ENCODE measurements at places on chromosomes 6 and 20.
A peak's percentile ranks its signal among the peaks of the same experiment; 100 is the strongest.

- DNase-seq, result no peak
Observed at GRCh38 chr6:90989763-90990162, 402.9 kb upstream of the MAP3K7 start.

- DNase-seq, result no peak
Observed at GRCh38 chr20:4563534-4563933, 158.2 kb upstream of the PRND start.

DNA sequence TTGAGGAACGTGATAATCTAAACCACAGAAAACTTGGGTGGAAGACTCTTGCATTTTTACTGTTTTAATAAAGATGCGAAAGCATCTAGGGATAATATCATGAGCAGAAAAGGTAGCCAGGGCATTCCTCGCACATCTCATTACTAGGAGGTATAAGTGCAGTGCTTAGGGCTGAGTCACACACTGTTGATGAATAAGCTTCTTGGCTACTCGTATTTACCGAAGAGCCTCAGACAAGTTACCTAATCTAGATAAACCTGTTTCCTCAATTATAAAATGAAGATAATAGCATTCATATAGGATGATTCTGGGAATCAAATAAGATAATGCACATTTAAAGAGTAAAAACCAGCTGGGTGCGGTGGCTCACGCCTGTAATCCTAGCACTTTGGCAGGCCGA lies 780 bp upstream of the KIAA0319 start:
- DNase-seq, result no peak

DNA sequence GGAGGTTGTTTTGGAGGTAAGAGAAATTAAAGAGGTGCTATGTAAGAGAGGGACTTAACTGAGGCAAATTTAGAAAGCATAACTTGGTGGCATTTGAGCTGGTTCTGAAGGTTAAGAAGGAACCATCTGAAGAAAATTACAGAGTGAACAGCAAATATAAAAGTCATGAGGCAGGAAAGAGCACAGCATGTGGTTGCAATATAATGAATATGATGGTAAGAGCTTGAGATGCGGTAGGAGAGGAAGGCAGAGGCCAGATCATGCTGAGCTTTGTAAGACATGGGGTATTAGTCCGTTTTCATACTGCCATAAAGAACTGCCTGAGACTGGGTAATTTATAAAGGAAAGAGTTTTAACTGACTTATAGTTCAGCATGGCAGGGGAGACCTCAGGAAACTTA lies 279.1 kb downstream of the UTRN start:
- no peak for DNase-seq

- DNase-seq, result no peak
Observed at GRCh38 chr6:128863983-128864382, 19.0 kb upstream of the LAMA2 start.

DNA sequence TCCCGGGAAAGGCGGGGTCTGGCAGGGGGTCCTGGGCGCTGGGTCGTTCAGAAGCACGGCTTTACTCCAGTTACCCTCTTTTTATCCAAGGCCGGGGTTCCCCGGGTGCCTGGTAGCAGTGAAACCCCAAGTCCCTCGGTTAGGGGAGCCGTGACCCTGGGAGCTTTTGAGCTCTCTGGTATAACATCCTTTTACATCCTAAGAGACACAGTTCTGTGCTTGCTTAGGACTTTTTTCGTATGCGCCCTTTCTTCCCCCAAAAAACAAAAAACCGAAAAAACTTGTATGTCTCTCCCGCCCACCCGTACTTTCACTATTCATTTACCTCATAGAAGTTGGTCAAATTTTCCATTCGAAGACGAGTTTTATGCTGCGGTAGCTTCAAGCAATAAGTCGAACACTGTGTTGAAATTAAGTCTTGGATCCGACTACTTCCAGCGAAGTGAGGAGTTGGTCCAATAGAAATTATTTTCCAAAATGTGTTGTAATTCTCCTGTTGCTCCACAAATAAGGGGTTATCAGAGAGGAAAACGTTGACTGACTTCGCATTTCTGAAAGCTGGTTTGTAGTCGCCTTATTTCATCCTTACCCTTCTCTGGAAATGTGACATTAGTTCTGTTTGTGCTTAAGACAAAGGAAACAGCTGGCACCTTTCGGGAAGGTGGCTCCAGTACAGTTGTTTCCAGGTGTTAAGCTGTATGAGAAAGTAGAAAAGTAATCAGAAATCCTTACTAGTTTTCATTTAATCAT lies 816 bp upstream of the MAN1A1 start:
- DNase-seq, result no peak

GRCh38 chr20:36538026-36538722 lies 3.1 kb upstream of the MYL9 start:
- no peak for DNase-seq

GRCh38 chr6:130598021-130598989 lies 228.9 kb upstream of the SMLR1 start:
- no peak for DNase-seq

- DNase-seq, result no peak
Observed at GRCh38 chr6:10809098-10809497, 29.2 kb downstream of the MAK start.

DNA sequence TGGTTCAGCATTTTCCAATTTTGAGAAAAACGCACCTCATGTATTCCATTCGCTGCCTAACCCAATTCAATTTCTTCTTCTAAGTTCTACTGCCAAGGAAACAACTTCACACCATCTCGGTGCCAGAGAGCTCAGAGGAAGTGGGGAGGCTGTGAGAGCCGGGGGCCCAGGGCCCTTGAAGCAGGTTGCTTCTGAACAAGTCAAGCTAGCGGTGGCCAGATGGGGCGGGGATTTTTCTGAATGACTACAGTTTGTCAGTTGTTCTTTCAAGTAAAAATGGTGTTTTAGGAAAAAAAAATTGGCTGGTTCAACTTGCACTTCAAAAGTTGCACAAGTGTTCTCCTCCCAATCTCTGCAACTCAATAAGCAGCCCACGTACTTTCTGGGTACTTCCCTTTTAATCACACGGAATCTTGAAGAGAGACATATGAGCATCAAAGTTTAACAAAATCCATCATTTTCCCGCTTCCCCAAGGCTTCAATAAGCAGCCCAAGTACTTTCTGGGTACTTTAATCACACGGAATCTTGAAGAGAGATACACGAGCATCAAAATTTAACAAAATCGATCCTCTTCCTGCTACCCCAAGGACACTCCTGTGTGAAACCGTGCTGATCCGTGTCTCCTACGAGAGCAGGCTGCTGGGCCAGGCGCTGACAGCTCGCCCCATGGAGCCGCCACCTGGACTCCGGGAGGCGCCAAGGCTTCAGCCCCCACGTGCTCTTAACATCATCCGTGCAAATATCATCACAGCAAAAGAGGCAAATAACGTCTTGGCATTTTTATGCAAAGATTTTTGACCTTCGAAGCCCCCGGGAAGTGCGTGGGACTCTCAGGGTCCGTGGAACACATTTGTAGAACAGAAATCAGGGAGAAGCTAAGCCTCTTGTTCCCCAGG lies 186.7 kb upstream of the PDE10A start:
- no peak for DNase-seq

GRCh38 chr6:70079241-70079640 lies 212.9 kb downstream of the COL19A1 start:
- DNase-seq, result no peak

DNA sequence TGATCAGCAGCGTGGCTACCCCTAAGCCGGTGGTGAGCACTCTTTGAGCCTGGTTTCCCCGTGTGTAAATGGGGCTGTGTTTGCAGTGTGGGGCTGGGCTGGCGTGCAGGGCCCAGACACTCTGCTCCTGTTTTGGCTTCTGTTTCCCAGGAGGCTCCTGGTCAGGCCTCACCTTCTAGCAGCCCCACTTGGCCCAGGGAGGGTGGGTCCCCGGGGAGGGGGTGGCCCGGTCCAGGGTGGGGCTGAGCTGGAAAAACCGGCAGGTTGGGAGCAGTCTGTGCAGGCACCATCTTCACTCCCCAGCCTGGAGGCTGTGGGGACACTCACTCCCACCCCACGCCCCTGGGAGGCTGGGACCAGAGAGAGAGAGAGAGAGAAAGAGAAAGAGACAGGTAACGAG lies 25.3 kb downstream of the CEBPB start:
- DNase-seq, result no peak

DNA sequence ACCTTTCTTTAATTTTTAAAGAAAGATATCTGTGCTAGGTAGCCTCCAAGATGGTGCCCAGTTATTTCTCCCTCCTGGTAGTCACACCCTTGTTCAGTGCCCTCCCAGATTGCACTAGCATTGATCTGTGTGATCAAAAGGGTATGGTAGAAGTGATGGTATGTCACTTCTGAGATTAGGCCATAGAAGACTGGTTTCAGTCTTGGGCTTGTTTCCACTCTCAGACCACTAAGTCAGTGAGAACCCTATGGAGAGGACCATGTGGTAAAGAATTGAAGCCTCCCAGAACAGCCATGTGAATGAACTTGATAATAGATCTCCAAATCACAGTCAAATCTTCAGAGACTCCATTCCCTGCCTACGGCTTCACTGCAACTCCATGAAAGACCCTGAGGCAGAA lies 57.3 kb downstream of the THEMIS start:
- DNase-seq, result no peak

GRCh38 chr20:35339007-35339406 lies 46.8 kb upstream of the FAM83C start:
- no peak for DNase-seq

GRCh38 chr20:16209357-16209756 lies 363.9 kb downstream of the KIF16B start:
- no peak for DNase-seq

- DNase-seq, result no peak
Observed at GRCh38 chr20:62219992-62220665, at the start of gene HRH3. HRH3 (minus strand) TSS chr20:62220278; CDS start chr20:62219970, 308 bp downstream.

- DNase-seq, result no peak
Observed at GRCh38 chr6:35258336-35258735, 1.2 kb upstream of the ZNF76 start.

DNA sequence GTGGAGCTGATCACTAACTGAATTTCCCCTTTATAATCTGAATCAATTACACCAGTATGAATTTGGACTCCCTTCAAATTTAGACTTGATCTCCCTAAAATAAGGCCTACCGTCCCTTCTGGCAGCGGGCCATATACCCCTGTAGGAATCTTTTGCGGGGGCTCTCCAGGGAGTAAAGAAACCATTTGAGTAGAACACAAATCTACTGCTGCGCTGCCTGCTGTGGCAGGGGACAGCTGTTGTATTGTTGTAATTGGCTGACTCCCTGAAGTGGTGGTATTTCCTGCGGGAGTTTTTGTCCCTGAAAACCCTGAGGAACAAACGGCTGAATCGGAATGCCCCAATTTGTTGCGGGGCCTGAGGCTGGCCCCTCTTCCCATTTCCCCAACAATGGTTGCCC lies 16.0 kb upstream of the PTCRA start:
- no peak for DNase-seq

GRCh38 chr6:134080171-134080795 lies 27.9 kb upstream of the SLC2A12 start:
- no peak for DNase-seq

GRCh38 chr6:149565527-149566409 lies at the start of gene GINM1:
GINM1 (plus strand) TSS chr6:149566375; CDS start chr6:149566415, 40 bp downstream.
- peak; percentile 93 for DNase-seq

DNA sequence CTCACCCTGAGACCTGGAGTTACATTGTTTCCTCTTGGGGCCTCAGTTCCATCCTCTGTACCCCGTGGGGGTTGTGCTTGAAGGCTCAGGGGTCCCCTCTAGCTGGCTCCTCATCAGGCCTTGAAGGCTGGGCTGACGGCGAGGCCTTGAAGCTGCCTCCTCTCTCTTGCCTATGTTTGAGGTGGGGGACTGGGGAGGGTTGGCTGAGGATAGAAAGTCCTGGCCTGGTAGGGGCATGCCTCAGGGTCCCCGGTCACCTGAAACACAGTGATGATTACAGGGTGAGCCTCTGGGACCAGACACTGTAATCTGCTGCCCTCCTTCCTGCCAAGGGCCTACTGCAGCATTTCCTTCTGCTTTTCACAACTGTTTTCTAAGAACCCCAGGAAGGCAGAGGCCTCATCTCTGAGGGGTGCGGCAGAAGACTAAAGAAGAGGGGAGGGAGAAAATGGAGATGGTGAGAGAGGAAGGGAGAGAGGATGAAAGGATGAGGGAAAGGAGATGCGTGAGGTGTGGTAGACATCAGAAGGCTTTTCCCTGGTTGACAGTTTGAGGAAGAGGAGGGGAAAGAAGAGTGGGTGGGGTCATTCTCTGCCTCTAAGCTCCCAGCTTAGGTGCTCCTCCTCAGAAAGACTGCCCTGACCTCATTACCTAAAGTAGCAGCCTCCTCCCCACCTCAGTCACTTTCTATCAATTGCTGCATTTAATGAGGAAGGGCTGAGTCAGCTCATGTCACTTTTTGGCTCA lies 29.7 kb downstream of the VEGFA start:
- DNase-seq, result no peak

GRCh38 chr20:6611911-6612605 lies 155.4 kb upstream of the BMP2 start:
- DNase-seq, result no peak

GRCh38 chr6:156949376-156949775 lies 172.2 kb downstream of the ARID1B start:
- DNase-seq, result no peak

DNA sequence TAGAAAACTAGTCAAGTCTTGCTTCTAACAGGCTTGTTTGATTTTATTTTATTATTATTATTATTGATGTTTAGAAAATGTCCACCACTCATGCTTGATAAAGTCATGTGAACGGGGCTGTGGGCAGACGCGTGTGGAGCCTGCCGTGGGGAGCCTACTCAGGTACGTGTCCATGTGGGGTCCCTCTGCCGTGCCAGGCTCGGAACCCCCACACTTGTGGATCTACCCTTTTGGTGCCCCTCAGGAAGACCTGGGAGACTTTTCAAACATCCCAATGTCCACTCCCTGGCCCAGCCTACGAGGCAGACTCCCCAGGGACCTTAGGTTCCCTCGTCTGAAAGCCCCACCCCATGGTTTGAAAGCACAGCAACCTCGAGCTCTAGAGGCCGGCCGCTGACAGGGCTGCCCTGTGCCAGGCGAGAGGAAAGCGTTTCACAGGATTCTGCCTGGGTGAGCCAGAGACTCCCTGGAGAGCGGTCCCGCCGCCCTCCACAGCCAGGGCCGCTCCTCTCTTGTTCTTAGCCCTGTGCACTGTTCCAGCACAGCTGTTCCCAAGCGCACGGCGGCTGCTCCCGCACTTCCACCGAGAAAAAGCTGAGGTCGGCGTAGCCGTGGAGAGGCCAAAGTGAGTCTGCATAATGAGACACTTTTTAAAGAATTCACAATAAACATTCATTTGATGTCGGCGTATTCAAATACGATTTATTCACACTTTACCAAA lies 249.7 kb downstream of the TTLL2 start:
- DNase-seq, result no peak

GRCh38 chr6:158665332-158665731 lies 15.5 kb downstream of the SYTL3 start:
- DNase-seq, result no peak

DNA sequence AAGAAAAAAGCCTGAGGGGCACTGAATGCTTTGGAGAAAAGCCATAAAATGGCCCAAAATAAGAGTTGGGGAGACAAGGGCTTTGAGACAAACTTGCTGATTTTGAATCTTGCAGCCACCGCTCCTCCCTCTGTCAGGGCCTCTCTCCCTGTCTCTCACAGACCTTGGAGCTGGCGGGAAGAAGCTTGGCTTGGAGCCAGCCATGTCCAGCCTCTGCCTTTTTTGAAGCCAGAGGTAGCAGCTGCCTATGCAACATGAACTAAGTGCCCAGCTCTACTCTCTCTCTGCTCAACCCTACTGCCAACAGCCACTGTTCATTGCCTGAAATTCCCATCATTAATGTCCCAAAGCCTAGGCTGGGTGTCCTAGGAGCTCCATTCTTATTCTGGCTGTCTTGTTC lies 63.7 kb upstream of the CTNNBL1 start:
- DNase-seq, result no peak

All from hippocampal formation (tissue), 2 donors.